ENCODE measurements at places on chromosomes 3 and 15.

DNA sequence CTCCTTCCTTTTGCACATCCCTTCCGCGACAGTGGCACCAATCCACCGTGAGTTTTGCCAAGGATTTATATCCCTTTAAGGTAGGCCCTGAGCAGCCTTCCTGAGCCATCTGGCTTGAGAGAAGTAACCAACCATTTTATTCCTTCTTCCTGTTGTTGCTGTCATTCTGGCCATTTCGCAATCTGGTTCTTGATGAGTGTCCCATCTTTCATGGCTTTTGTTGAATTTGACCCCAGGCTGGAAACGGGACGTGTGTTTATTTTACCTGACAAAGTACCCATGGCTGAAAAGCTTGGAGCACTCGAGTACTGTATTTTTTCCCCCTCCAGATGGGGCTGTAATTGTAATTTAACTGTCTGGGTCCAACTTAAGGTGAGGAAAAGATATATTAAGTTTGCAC, 173.4 kb downstream of the WNT5A start:
- DNase-seq = no peak

GRCh38 chr3:37320276-37320675, 145.9 kb upstream of the LRRFIP2 start:
- no peak for DNase-seq

DNA sequence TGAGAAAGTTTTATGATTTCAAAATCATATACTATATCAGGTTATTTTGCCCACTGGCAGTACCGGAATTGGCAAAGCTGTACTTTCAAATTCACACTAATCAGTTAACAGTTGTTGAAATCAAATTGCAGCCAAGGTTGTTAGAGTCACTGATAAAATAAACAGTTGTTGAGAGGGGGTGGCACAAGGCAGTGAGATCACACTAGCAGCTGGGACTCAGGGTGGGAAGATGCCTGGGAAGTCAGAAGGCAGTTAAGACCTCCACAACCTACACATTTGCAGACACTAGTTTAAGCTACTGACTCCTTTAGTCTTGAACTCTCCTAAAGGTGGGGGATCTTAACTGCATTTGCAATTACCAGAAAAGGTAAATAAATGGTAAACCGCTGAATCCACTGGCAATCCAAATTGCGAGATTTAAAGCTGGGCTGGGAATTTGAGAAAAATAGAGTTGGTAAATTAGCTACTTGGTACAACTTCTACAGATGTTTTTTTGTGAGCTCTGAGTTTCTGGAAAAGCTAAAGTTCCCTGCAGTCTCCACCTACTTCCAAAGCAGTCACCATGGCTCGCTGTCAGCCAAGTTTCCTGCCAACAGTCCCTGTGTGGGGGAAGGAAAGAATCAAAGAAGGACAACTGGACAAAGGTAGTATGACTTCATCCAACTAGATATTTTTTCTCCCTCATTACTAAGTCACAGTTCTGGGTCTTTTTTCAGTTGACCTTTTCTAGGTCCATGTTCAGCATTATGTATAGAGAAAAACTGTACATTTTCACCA, 105.7 kb downstream of the ZNF385D start:
- DNase-seq = no peak

GRCh38 chr3:140816372-140817195, 125.1 kb upstream of the SLC25A36 start:
- DNase-seq = no peak

DNA sequence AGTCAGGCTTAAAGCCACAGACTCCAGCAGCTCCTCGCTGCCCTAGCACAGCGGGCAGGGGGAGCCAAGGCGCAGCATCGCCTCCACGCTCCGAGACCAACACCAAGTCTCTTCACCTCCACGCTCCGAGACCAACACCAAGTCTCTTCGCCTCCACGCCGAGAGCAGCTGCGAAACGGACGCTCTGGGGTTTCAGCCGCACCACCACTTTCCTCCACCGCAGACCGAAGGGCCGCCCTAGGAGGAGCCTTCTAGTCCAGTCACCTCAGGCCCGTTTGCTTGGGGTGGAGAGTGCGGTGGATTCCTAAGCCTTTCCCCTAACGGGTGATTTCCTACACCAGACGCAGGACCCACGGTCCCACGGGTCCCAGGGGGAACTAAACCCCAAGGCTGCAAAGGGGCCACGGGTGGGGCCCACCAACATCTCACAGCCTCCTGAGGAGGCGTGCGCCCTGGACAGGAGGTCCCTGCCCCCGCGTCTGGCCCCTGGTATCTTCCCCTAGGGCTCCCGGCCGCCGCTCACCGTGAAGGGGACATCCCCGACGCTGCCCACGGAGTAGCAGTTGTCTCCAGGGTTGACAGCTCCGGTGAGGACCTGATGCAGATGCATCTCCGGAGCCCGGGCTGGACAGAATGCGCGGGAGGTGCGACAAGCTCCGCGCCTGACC, 501 bp downstream of the DMXL2 start:
- DNase-seq = peak; percentile 11

- peak; percentile 16 for DNase-seq
These were observed 234.5 kb upstream of the ICE2 start for GRCh38 chr15:60713119-60714084.

DNA sequence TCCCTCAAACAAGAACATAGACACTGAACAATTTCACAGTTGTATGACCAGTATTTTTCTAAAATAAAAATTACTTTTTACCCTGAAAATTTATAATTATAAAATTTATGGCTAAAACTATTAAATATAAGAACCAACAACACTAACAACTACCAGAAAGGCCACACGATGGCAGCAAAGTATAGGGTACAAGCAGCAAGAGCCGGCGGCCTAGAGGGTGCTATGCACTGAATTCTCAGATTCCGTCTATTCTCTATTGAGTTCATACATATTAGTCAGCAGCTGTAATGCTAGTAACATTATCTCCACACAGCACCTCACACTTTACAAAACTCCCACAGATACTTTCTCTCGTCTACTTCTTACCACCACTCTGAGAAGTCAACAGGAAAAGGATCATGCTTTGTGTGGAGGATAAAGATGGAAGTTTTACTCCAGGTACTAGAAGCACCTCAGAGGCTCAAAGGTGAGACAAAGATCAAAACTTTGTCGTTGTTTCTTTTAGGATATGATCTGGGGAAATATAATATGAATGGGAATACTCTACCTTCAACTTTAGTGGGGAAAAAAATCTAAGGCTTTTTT, 160.5 kb downstream of the FGF12 start:
- peak; percentile 73 for DNase-seq

DNA sequence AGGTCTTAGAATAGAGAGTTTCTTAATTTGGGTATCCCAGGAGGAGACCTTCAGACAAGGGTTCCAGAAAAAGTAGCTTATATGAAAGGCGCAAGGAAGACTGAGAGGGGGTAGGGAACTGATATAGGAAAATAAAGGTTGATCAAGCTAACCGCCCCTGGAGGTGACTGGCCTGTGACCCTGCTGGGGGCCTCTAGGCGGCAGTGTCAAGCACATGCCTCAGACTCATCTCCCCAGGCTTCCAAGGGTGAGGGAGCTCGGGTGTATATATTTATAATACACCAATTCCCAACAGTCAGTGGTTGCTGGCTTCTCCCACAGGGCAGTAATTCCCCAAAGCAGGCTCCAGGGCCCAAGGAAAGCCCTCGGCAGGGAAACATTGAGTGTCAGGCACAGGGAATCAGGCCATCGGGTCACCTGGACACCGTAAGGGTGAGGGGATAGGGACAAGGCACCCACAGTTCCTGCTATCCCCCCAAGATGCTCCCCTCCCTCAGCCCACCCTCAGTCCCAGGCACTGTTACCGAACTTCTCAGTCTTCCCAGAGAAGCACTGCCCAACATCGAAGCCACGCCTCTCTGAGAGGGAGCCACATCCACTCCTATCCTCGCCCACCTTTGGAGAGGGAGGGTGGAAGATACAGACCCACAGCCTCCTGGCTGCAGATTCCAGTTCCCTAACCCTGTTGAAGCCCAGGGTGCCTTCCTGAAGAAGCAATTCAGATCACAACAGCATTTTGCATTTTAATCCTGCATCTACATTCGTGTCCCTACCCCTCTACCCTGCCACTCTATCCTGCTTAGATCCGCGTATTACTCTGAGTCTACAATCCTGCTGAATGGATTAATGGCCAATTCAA, 19.5 kb upstream of the CAV3 start:
- no peak for DNase-seq

GRCh38 chr15:51623386-51623938, 891 bp upstream of the DMXL2 start:
- no peak for DNase-seq

GRCh38 chr3:60339304-60339703, 911.9 kb downstream of the FHIT start:
- DNase-seq = no peak

- no peak for DNase-seq
These were observed 219.4 kb downstream of the CDIN1 start for GRCh38 chr15:36798794-36799193.

DNA sequence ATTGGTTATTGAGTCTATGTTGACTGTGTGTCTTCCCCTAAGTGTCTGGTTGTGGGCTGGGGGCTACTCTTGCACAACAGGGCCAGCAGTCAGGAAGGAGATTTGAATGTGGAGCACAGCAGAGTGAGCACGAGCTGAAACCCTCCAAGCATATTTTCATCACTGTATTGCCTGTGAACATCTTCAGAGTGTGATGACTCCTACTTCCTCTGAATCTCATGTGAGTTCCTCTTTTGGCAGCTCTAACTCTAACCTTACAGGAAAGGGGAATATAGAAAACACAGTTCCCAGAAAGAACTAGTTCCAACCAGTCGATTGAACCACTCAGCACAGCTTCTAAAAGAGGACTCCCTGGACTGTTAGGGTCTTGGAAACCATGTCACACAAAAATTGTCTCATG, 211.6 kb downstream of the RAP2B start:
- DNase-seq = no peak

GRCh38 chr15:20295238-20295811, 246.3 kb downstream of the GOLGA6L6 start:
- DNase-seq = no peak

DNA sequence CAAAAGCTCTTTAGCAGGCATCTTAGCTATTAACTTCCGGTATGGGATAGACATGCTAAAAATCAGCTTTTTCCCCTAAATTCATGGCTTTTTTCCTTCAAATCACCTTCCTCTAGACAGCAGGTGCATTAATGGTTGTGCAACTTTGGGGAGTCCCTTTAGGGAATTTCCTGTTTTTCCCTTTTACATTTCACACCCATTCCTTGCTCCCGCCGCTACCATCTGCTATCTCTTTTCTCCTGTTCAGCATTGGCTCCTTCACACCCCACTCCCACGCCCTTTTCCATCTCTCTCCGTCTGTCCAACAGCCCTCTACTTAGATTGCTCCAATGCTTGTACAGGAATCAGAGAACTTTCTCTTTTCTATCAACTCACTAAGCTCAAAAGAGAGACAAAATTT, 43.4 kb downstream of the FEZF2 start:
- no peak for DNase-seq

GRCh38 chr15:40582726-40583246, 11.3 kb upstream of the KNL1 start:
- DNase-seq = no peak

DNA sequence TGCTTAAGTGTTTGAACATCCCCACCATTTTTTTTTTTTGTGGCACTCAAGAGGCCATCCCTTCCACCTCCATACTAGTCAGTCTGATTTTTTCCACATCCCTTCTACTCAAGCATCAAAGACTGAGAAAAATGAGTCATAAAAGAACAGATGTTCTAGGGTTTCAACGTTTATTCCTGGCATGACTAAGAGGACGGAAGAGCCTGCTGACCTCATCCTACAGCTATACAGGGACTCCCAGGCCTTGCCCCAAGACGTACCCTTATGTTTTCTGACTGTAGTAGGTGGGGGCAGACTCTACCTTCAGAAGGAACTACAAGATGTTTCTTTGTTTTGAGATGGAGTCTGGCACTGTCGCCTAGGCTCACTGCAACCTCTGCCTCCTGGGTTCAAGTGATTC, 3.3 kb upstream of the ITPKA start:
- peak; percentile 92 for DNase-seq

GRCh38 chr3:188605231-188605630, 451.3 kb downstream of the LPP start:
- no peak for DNase-seq

GRCh38 chr3:15815696-15816095, 17.9 kb upstream of the ANKRD28 start:
- peak; percentile 54 for DNase-seq

DNA sequence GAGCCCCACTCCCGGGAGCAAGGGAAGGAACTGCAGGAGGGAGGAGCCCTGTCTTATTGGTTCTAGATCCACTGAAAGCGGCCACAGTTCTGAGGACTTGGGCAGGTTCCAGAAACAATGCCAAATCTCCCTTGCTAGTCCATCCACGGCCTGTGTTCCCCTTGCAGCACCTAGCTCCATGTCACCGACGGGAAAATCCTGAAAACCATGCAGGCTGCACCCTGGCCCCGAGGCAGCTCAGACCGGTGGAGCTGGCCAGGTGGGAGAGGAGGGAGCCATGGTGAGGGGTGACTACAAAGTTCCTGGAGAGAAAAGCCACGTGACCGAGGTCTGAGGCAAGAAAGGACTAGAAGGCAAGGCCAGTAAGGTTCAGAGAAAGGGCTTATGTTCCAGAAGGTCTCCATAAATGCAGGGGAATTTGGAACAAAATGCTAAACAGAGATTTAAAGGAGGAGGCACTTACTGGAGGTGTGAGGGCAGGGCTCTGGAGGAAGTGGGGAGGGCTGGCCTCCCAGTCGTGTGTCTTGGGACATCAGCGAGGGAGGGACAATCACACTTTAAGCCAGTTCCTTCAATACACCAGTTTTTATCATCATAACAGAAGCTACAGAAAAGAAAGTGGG, 5.4 kb downstream of the MGLL start:
- DNase-seq = no peak

GRCh38 chr3:190532731-190533203, 18.9 kb downstream of the IL1RAP start:
- DNase-seq = no peak

GRCh38 chr3:161336661-161337060, 34.7 kb downstream of the SPTSSB start:
- no peak for DNase-seq

DNA sequence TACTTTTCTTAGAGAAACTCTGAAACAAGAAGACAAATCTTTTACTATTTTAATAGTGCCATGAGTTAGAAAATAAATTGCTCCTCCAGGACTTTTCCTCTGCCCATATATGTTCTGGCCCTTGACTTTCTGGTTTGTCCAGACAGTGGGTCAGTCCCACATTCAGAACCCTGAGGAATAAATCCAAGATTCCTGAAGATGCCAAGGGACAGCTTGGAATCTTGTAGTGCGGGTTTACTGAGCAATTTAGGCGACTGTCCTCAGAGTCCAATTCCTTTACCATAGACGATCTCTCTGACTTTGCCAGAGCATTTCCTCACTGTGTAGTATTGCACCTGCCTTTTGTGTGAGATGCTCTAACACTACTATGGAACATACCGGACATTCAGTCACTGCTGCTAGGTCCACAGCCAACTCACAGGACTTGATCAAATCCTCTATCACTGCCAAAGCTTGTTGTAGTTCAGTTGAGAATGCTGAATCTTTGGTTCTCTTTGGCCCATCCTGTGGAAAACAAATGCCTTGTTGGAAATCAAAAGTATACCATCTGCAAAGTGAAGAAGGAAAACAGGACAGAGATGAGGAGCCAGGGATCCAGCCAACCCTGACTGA, 37.4 kb upstream of the B3GNT5 start:
- DNase-seq = no peak

- DNase-seq = no peak
These were observed 104.0 kb upstream of the CNTN6 start for GRCh38 chr3:988785-989184.

- no peak for DNase-seq
These were observed 1499.8 kb downstream of the OTOL1 start for GRCh38 chr3:162996368-162996767.
